H9 (cell line): ENCODE measurements at places on chromosomes 1 and 21. TPM values are rescaled to one million over a fixed set of nuclear protein-coding genes. Genes with fewer than 3 reads are reported as not detected.

GRCh38 chr1:94820936-94821335 lies 779 bp downstream of the SLC44A3 start:
- no peak for DNase-seq

GRCh38 chr21:19197950-19198349 lies 794.4 kb upstream of the TMPRSS15 start:
- no peak for DNase-seq

- DNase-seq = no peak
These were observed 2.9 kb upstream of the OR2T12 start for GRCh38 chr1:248306103-248306502.

DNA sequence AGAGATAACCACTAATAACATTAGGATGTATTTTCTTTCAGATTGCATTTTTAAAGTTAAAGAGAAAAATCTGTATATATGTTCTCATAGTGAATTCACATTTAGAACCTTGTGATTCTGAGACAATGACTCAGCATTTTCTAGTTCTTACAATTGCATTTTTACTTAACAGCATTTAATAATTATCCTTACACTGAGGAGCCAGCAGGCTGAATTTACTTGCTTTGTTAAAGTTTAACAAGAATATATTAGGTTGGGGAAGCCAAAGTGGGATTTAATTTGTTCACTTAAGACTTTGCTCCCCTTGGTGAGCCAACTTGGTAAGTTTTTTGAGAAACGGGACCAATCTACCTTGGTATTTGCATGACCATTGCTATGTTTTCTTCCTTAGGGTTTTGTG lies 4.5 kb downstream of the PATJ start:
- no peak for DNase-seq

DNA sequence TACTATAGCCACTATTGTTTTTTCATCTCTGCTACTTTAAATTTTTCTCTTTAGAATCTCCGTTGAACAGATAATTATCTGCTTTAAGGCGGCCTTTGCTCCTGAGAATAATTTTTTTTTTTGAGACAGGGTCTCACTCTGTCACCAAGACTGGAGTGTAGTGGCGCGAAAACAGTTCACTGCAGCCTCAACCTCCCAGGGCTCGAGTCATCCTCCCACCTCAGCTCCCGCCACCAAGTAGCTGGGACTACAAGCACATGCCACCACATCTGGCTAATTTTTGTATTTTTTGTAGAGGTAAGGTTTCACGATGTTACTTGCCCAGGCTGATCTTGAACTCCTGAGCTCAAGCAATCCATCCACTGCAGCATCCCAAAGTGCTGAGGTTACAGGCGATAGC lies 28.6 kb downstream of the TRIT1 start:
- no peak for DNase-seq

- DNase-seq = no peak
These were observed 58.3 kb upstream of the SDC3 start for GRCh38 chr1:30966690-30967369.

DNA sequence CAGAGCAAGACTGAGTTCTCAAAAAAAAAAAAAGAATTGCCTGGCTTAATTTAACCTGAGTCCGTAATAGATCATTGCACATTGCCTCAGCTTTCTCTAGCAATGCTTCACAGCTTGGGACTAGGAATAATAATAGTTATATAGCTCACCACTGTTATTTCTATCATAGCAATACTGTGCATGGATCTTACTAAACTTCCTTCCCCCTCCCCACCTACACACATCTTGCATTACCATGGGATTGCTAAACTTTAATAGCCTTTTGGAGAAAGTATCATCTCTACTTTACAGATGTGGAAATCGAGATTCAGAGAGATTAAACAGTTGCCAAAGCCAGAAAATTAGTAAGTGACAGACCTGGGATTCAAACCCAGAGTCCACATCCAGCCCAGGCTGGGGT lies 99.4 kb downstream of the ATP5PO start:
- DNase-seq = no peak

- no peak for DNase-seq
These were observed 45.1 kb downstream of the FYB2 start for GRCh38 chr1:56774067-56774609.

DNA sequence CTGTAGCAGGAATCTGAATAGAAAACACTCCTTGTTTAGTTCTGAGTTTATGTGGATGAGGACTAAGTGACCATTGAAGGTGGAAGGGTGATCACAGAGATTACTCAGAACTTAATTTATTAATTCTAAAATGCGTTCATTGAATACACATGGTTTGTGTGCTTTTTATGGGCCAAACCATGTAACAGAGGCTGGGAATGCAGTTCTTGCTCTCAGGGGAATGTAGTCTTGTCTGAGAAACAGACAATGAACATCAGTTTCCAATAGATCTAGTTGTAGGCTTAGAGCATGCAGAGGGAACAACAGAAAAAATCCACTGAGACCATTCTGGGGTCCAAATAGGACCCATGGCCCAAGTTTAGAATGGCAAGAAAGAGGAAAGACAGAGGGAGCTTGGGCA lies 46.1 kb downstream of the ITSN1 start:
- DNase-seq = no peak

DNA sequence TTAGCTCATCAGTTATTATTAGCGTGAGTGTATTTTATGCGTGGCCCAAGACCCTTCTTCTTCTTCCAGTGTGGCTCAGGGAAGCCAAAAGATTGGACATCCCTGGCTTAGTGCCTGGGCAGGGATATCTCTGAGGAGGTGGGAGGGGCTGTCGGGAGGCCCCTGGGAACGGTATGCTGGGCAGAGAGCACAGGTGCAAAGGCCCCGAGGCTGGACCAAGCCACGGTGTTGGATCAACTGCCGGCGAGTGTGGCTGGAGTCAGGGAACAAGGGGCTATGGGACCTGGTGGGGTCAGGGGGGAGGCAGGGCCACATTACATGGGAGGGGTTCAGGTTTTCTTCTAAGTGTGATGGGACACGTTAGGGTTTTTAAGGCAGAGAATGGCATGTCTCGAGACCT lies 62.7 kb downstream of the FHAD1 start:
- no peak for DNase-seq

- DNase-seq = no peak
These were observed 14.0 kb upstream of the ALX3 start for GRCh38 chr1:110084227-110085078.

DNA sequence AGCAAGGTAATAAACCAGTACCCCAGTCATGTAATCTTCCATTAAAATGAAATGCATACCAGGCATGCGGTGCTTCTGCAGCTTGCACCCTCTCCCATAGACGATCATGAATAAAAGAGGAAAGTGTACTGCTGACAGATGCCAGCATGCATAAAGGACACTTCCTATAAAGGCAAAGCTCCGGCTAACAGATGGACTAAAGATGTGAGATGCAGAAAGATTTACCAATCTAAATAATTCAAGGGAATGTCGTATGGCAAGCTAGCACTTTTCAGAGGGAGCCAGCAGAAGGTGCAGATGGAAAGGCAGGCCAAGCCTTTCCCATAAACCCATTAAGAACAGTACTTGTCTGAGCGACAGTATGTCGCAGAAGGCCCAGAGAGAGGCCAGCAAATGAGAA lies 542.0 kb downstream of the NUF2 start:
- DNase-seq = no peak

DNA sequence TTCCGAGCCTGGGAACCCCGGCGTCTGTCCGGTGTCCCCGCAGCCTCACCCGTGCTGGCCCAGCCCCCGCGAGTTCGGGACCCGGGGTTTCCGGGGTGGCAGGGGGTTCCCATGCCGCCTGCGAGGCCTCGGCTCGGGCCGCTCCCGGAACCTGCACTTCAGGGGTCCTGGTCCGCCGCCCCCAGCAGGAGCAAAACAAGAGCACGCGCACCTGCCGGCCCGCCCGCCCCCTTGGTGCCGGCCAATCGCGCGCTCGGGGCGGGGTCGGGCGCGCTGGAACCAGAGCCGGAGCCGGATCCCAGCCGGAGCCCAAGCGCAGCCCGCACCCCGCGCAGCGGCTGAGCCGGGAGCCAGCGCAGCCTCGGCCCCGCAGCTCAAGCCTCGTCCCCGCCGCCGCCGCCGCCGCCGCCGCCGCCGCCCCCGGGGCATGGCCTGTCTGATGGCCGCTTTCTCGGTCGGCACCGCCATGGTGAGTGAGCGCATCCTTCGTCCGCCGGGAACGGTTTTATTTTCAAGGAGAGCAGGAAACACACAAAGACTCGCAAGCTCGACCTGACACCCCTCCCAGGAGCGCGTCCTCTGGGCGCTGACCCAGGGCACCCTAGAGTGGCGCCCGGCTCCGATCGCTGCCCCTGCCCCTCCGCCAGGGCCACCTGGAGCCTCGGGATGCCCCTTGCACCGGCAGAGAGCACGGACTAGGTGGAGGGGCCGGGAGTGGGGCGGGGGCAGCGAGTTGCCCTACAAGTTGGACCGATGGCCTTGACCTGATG lies at the start of gene ABCG1:
Gene ABCG1, plus strand, starts transcription at position 305 of the 770 bp plus-strand sequence. Its CDS starts 123 bp downstream, at position 428.
- peak; percentile 68 for DNase-seq

DNA sequence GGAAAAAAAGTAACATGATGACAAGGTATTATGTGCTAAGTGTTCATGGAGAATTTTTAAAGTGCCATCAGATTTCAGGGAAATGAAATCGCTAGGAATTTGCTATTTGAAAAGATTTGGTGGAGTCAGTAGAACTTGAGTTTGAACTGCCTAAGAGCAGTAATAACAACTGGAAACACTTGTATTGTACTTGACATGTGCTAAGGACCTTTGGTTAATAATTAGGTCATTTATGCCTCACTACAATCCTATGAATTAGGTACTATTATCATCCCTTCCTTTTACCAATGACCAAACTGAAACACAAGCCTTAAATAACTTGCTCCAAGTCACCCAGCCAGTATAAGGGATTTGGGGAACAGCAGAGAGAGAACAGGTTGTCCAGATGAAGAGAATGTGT lies 133.4 kb downstream of the NTNG1 start:
- DNase-seq = no peak

- peak; percentile 71 for DNase-seq
These were observed 16.0 kb downstream of the VANGL2 start for GRCh38 chr1:160416369-160416768.

DNA sequence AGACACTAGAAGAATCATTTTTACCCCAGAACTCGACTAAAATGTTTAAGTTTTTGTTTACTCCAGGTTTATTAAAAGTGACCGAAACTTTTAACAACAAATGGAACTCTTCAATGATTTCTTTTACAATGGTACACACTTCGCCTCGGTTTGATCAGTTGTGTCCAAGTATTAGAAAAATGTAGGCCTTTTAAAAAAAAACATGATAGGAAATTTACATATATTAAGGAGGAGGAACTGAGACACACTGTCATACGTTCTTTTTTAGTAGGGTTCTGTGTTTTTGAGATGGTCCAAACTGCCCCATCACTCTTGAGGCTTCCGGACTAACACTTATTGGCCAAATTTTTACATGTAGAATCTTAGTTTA lies 1.3 kb downstream of the PRDM2 start:
- DNase-seq = no peak

OR1C1 gene
- not detected in 2 replicates for total RNA-seq

TMEM79 gene
- 2.1 and 2.6 TPM in 2 replicates for total RNA-seq

SPRR2A gene
- not detected in 2 replicates for total RNA-seq

SGIP1 gene
- 1.5 and 1.6 TPM in 2 replicates for total RNA-seq
